Peyer's patch (tissue), 4 donors: ENCODE measurements at places on chromosomes 13 and 19.

DNA sequence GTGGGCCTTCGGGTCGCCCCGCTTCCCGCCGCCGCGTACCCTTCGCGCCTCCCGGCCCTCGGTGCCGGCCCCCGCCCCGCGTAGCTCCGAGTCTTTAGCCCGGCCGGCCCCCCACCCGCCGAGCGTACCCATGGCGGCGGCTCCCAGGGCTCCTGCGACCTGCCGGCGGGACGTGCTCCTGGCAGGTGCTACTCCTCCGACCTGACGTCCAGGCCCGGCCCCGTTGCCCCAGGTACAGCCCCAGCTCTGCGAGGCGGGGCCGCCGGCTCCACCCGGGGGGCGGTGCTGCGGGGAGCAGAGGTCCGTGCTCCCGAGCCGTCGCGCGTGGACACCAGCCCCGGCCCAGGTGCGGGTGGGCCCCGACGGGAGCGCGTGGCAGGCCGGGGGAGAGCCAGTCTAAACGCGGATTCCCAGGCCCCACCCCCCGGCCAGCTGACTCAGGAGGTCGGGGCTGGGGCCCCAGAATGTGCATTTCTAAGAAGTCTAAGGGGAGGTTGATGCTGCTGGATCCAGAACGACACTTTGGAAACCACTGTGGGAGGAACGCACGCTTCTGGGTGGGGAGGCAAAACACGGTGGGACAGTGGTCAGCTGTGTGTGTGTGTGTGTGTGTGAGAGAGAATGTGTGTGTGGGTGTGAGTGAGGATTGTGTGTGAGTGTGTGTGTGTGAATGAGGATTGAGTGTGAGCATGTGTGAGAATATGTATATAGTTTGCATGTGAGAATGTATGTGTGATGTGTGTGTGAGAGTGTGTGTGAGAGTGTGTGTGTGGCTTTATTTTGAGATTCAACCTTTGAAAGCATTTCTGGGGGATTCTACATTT lies at the start of gene SLC15A1:
Gene SLC15A1 (minus strand): TSS at position 206 of the 824 bp plus-strand sequence. CDS start 74 bp downstream, at position 132.
- peak; percentile 74 for DNase-seq

DNA sequence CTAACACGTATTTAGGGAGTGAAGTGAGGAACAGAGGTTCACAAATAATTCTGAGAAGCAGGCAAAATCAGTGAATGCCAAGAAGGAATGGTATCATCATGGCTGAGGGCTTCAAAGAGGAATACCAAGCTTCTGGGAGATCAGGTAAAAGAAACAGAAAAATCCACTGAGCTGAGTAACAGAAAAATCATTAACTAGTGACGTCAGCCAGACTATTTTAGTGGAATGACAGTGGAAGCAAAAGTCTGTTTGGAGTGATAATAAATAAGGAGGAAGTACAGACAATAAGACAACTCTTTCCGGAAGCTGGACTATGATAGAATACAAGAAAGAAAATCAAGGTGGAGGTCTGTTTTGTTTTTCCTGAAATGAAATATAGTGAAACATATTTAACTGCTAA lies 83.5 kb downstream of the SACS start:
- no peak for DNase-seq

DNA sequence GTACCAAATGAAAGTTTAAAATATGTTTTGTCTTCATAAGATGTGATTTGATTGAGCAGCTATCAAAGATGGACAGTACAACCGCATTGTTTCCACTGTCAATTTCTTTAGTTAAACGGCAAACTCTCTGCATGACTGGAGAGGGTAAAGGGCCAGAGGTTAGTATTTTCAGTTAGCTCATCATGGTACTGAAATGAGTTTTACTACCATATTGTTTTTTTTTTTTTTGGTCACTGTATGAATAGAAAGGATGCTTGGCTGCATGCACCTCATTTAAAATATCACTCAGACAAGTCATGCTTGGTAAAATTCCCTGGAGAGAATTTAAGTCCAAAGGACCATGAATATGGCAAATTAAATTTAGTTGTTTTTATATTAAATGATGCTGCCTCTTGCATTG lies 942.1 kb upstream of the SPRY2 start:
- DNase-seq = no peak

DNA sequence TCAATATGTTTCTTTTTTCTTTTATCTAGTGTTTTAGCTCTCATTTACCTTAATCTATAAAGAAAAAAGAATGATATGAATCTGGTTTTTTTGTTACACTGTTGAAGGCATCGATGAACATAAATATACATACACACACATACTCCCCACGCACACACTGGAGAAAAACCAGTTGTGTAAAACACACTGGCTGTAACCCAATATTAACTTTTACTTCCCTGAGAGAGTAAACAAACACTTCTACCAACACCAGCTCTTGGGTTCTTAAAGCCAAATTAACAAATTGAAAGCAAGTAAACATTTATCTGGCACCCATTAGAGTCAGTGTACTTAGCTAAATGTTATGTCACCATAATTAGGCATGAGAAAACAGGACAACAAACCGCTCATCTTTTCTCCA lies 145.7 kb downstream of the ABCC4 start:
- DNase-seq = no peak

- no peak for DNase-seq
Measured at GRCh38 chr19:51204321-51204720, 20.6 kb upstream of the CD33 start.

GRCh38 chr19:44908836-44909261 lies 3.3 kb downstream of the APOE start:
- DNase-seq = no peak

DNA sequence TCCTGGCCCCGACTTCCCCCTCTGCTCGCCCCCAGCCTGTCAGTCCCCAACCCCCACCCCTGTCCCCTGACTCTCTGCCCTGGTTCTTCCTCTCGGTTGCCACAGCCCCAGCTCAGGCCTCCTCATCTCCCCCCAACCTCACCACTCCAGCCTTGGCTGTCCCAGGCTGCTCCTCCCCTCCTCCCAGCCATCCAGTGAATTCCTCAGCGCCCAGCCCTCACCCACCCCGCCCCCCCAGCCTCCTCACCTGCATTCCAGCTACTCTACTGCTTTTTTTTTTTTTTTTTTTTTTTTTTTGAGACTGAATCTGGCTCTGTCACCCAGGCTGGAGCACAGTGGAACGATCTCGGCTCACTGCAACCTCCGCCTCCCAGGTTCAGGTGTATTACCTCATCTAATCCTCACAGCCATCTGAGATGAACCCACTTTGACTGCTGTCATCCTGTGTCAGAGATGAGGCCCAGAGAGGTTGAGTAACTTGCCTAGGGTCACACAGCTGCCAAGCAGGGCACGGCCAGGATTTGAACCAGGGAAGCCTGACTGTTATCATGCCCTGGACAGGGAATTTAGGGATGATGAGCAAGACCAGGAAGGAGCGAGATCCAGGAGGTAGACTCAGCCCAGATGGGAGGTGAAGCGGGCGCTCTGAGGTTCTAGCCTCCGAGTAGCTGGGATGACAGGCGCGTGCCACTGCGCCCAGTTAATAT lies 2.6 kb downstream of the SULT2B1 start:
- DNase-seq = no peak

- no peak for DNase-seq
Measured at GRCh38 chr13:44601586-44601985, 25.5 kb upstream of the TSC22D1 start.

DNA sequence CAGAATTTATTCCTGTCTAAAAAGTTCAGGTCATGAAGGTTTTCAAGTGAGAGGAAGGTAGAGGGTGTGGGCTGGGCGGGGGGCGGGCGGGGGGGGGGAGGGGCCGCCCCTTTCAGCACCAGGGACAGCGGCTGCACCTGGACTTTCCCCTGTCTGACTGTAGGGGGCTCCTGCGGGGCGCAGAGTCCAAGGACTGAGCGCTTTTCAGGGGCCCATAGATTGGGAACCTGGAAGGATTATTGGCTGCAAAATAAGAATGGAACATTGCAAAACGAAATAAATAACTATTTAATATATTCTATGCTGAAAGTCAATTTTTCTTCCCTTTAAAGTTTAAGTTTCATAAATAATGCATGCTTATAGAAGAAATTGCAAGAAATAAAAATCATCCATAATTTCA lies 8.9 kb upstream of the CYP4F3 start:
- DNase-seq = no peak

DNA sequence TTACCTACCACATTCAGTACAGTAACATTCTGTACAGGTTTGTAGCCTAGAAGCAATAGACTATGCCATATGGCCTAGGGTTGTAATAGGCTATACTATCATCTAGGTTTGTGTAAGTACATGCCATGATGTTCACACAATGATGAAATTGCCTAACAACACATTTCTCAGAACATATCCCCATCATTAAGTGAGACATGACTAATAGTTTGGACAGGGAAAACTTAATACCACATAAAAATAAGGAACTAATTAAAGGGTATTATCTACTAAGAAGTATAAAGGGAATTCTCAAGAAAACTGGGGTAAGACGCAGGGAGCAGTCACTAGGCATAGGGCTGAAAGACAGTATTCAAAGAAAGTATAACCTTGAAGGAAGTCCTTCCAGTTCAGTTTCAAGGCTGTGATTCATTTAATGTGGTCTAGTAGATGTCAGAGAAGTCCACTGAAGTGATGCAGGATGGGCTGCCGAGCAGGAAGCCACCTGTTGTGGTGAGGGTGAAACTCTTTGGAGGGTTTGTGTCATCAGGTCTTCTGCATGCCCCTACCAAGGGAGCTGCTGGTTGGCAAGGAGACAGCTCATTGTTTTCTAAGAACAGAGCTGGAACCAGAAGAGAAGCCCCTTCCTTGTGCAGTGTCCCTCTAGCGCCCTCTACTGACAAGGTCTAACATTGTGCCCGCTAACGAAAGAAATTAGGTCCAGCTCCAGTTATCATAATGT lies 122.9 kb downstream of the OLFM4 start:
- peak; percentile 62 for DNase-seq

GRCh38 chr13:73910733-73911132 lies 223.5 kb downstream of the KLF12 start:
- DNase-seq = no peak

DNA sequence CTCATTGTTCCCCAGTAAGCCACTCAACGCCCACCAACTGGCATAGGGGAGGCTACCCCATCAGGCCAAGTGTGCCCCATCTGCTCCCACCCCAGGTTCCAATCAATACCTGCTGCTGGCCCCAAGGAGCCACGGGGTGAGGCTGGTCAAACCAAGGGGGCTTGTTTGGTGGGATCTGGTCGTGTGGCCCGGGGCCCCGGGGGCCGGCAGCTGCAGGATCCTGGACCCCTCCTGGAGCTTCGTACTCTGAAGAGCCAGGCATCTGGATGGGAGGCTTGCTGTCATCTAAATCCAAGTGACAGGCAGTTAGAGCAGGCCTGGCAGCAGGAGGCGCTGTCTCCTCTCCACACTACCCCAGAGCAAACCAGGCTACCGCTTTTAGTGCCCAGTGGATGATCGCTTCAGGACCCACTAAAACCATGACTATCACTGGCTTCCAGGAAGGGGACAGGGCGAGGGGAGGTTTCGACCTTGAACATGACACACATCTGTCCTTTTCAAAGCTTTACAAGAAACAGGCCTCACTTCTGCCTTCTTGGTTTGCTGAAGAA lies 14.2 kb downstream of the CHERP start:
- peak; percentile 64 for DNase-seq

- no peak for DNase-seq
Measured at GRCh38 chr13:50203256-50203941, 188.2 kb downstream of the KCNRG start.

DNA sequence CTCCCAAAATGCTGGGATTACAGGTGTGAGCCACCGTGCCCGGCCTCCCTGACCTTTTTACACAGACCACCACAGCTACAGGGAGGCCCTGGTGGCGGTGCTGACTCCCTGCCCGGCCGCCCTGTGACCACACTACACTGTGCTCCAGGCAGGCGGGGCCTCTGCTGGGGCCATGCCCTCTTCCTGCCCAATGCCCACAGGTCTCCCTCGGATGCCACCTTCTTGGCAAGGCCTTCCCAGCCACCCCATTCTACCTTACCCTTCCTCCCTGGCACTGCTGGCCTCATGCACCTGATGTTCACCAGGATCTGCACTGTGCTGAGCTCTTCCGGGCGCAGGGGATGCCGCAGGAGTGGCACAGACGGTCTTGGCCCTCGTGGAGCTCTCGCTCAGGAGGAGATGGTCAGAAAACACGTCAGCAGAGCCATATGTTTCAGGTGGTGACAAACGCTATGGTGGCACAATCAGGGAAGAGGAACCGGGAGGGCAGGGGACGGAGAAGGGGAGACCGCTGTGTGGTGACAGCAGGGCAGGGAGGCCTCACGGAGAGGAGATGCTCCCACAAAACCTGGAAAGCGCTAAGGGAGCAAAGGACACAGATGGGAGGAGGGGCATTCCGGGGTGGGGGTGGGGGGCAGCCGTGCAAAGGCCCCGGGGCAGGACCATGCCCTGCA lies 4.1 kb downstream of the PIP5K1C start:
- no peak for DNase-seq

DNA sequence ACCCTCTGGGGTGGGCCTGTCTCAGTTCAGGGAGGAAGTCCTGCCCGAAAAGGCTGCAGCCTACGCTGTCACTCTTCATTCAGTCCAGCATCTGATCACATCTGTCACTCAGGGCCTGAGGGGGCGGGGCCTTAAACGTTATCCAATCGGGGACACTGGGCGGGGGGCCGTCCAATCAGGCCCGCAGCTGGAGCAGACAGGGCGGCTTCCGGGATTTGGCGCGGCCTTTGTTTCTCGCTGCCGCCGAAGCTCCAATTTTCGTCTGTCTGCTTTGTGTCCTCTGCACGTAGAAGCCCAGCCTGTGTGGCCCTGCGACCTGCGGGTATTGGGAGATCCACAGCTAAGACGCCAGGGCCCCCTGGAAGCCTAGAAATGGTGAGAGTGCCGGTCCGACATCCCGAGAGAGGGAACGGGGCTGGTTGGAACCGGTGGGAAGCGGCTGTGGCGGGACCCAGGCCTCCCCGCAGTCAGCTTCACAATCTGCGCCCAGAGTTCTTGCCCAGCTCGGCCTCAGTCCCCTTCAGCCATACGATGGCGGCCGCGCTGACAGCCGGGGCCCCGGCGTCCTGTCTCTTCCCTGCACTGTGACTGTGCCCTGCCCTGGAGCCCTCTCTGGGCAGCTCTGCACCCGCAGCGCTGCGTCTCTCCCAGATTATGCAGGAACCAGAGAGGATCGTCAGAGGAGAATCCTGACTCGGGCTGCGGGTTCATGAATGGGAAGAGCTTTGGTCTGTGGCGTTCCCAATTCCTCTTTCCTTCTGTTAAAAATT lies at the start of gene ZNF730:
Gene ZNF730 (plus strand): TSS at position 224 of the 770 bp plus-strand sequence. CDS start 149 bp downstream, at position 373.
- no peak for DNase-seq

- DNase-seq = no peak
Measured at GRCh38 chr19:5991244-5991838, 13.4 kb upstream of the RANBP3 start.
